ENCODE measurements at places on chromosomes 5 and 9.

- no peak for DNase-seq
Measured at GRCh38 chr5:145830594-145830993, 4.5 kb downstream of the PRELID2 start.

DNA sequence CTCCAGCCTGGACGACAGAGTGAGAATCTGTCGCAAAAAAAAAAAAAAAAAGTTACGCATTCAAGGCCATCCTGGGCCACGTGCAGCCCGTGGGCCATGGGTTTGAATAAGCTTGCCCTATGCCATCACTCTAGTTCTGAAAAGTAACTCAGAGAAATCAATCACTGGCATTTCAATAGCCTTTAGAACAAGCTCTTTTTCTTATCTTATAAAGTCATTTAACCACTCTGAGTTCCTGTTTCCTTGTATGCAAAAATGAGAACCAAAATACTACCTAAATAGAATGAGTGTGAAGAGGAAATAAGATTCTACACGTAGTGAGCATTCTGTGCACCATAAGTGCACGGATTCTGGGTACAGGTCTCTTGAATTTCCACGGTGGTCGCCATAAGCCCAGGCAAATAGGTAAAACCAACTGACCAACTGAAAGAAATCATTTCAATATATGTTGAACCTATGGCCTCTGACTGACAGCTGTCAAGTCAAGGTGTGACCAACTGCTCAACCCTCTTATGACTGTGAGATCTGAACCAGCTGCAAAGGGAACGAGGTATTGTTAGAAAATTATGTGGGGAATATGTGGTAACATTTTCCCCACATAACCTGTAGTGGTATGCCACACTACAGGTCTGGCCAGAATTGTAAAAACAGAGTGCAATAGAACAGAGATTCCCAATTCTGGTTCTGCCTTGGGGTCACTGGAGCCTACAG lies 143.9 kb upstream of the LHFPL2 start:
- DNase-seq = no peak

DNA sequence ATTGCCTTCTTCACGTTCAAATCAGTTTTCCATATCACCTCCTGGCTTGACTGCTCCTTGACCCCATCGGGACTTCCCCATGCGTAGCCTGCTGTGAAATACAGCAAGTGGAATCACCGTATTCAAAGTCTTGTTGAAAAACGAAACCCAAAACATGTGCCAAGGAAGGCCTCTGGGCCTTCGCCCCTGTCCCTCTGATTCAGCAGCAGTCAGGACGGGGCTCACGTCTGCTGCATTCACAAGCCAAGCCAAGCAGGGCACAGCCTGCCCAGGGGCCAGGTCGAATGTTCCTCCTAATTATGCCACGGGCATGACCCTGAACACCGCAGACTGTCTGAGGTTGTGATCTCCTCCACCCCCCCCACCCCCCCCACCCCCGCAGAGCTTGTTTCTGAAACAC lies 960 bp upstream of the CTNND2 start:
- no peak for DNase-seq

- DNase-seq = no peak
Measured at GRCh38 chr9:129522351-129522750, 98.5 kb downstream of the C9orf50 start.

- DNase-seq = no peak
Measured at GRCh38 chr9:38208206-38208901, 139.3 kb upstream of the SHB start.

DNA sequence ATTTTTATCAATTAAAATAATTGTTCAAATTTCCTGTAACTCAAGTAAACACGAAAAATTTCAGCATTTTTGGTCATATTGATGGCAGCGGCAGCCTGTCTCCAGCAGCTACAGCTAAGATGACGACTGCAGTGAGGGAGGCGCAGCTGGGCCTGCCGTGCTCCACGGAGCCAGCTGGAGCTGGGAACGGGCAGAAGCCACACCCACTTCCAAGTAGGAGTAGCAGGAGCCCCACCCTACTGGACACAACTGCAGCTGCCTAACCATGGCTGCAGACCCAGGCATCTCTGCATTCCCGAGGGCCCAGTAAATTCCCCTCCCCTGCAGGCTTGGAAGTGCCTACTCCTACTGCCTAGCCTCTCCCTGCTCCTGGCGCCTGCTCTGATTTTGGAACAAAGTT lies 2031.7 kb downstream of the EFNA5 start:
- DNase-seq = no peak

- no peak for DNase-seq
Measured at GRCh38 chr9:121895818-121896544, 197.1 kb downstream of the TTLL11 start.

- no peak for DNase-seq
Measured at GRCh38 chr5:73815631-73816030, 189.6 kb downstream of the ARHGEF28 start.
